ENCODE measurements at places on chromosomes 12 and 14.

DNA sequence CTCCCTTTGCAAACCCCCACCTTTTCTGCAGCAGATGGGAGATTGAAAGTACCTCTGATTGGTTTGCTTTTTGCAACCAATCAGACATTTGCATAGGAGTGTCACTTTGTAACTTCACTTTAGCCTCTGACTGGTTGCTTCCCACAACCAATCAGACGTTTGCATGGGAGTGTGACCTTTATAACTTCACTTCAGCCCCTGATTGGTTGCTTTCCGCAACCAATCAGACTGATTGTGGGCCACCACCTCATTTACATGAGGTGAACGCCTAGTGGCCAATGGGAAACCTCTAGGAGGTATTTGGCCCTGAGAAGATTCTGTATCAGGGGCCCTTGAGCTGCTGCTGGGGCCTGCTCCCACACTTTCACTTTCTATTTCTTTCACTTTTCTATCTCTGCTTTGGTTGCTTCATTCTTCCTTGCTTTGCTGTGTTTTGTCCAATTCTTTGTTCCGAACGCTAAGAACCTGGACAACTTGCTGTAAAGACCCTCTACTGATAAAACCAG lies 106.0 kb upstream of the PRICKLE1 start:
- no peak for DNase-seq

DNA sequence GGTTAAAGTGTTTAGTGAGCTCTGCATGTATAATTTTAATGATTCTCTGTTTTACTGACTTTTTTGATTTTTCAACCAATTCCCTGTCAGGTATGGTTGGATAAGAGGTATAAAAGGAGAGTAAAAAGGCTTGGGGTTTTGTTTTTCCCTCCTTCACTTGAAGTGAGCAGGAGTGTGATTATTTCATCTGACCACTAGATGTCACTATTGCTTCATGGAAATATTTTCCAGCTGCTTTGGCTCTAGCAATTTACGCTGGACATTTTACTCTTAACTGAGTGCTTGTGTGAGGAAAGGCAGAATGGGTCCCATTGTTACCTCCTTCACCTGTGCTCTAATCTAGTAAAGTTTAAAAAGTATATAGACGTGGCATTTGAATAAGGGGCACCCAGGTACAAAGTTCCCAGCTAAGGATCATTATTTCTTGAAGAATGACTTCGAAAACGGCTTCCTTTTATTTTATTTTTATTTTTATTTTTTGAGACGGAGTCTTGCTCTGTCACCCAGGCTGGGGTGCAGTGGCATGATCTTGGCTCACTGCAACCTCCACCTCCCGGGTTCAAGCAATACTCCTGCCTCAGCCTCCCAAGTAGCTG lies 66.5 kb downstream of the TBC1D30 start:
- DNase-seq: no peak

DNA sequence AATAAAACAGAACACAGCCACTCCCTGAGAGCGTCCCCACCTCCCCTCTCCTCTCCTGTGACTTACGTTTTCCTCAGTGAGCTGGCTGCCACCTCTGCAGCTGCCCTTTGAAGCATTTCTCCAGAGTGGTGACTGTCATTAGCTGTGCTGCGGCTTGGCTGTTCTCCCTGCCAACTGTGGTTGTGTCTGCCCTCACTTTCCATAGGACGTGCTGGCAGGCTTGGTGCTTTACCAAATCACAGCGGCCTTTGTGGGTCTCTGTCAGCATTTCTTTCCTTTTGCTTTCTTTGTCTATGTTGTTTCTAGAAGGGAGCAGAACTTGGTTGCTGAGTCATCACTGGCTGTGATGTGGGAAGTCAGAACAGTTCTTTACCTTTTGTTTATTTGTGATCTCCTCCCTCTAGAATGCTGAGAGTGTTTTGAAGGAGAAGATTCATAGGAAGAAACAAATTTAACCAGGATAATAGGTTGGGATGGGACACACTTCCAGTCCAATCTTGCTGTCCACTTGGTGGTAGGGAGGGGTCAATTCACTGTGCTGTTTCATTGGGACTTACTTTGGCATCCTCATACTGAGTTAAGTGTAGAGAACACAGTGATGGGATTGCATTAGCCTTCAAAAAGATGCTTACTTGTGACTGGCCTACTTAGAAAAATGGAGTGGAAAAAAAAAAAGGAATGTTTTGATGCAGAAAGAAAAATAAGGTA lies 88.2 kb downstream of the TMX1 start:
- no peak for DNase-seq

DNA sequence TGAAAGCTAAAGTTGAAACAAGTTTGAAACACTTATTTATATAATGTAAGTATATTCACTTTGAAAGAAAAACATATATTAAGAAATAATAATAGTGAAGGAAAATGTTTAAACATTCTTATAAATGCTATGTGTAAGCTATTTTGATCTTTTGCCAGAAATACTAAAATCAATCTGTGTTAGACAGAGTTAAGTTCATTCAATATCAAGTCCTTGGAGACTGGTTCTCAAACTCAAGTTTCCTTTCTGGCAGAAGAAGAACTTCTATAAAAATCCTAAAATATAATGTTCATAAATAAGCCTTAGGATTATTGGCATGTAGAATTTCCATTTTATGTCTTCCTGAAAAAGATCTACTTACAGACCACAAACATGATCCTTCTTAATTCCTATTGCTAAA lies 45.3 kb downstream of the TAOK3 start:
- no peak for DNase-seq

DNA sequence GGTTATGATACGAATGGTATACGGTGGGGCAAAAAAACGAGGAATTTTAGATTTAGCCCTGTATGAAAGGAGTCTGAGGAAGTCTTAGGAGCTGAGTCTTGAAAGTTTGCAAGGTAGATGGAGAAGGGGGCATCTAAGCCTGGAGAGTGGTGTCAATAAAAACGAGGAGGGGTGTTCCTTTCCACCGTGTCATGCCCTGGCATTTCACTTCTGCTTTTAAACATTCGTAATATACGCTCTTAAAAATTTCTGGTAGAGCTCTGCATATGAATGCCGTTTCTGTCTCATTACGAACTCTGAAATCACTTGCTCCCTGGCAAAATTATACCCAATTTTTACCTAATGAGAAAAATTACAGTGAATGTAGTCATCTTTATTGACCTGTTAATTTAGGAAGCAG lies 170.2 kb downstream of the ERC1 start:
- DNase-seq: no peak

GRCh38 chr14:85239791-85240190 lies 290.2 kb upstream of the FLRT2 start:
- no peak for DNase-seq

DNA sequence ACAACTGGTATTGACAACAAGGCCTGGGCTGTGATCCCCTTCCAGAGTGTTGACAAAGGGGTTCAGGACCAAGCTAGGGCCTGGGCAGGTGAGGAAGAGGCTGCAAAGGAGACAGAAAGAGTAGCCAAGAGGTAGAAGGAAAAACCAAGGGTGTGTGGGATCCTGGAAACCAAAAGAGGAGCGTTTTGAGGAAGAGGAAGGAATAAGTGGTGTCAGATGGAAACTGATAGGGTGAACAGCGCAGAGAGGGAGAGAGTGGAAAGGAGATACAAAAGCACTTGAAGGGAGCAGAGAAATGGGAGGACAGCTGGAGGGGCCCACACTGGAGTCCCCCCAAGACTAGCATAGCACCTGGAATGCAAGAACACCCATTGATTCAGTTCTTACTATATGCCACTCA lies 8.3 kb upstream of the HVCN1 start:
- no peak for DNase-seq

GRCh38 chr14:69713209-69713781 lies 53.6 kb upstream of the SRSF5 start:
- no peak for DNase-seq

DNA sequence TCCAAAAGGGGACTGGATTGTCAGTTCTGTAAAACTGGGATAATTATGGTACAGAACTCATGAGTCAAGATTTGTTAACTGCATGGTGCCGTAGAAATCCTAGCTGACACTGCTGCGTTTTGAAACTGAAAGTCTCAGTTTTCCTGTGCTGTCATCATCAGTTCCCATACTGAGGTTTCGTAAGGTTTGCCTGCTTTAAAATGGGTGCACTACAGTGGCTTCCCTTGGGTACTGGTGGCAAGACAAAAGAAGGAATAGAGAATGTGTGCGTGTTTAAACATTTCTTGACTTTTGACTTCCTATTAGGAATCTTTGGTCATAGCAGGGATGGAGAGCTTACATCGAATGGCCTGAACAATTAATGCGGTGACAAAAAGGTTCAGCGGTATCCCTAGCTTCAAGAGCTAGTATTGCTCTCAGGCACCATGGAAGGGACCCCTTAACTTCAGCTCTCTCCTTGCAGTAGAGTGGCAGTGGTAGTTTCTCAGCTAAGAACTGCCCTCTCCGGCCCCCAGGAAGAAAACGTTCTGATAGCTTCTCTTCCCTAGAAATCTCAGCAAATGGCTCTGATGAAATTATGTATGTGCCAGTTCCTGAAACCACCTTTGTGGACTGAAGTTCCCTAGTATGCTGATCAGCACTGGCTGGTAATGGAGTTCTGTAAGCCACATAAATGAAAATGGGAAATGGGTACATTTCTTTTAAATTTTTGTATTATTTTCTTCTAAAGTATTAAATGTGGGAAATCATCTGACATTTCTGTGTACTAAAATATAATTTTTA lies 28.9 kb downstream of the ANO6 start:
- no peak for DNase-seq

DNA sequence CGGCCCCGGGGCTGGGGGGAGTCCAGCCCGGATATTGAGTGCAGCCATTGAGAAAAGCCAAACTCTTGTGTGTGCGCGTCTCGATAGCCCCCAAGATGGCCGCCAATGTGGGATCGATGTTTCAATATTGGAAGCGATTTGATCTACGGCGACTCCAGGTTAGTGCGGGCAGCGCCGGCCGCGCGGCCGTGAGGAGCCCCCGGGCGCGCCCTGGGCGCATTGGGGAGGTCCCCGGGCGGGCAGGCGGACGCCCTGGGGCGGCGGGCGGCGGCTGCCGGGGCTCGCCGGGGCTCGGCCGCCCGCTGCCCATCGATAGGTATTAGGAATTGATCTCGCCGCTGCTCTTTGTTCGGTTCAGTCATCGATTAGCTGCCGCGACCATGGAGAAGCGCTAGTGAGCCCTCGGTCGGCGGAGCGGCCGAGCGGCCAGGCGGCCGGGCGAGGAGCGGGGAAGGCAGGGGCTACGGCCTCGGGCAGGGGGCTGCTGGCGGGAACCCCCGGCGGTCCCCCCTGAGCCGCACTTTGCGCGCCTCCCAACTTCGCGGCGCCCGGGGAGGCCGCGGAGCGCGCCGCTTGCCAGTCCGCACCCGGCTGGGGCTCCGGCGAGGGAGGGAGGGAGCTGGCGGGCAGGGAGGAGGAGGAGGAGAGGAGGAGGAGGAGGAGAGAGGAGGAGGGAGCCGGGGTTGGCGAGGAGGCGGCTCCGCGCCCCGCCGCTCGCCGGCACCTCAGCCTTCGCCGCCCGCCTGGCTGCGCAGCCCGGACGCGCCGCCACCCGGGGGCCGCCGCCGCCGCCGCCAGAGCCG lies 113.9 kb upstream of the MYL2 start:
- DNase-seq: peak; percentile 35

DNA sequence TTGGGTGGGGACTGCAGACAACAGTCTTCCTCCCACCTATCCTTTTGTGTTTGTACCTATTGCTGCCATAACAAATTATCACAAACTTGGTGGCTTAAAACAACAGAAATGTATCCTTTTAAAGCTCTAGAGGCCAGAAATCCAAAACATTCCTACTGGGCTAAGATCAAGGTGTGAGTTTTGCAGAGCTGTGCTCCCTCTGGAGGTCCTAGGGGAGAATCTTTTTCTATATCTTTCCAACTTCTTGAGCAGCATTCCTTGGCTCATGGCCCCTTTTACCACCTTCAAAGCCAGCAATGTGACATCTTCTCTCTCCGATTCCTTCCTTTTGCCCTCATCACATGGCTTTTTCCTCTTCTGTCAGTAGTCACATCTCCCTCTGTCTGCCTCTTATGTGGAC lies 190.6 kb downstream of the TTC8 start:
- no peak for DNase-seq

DNA sequence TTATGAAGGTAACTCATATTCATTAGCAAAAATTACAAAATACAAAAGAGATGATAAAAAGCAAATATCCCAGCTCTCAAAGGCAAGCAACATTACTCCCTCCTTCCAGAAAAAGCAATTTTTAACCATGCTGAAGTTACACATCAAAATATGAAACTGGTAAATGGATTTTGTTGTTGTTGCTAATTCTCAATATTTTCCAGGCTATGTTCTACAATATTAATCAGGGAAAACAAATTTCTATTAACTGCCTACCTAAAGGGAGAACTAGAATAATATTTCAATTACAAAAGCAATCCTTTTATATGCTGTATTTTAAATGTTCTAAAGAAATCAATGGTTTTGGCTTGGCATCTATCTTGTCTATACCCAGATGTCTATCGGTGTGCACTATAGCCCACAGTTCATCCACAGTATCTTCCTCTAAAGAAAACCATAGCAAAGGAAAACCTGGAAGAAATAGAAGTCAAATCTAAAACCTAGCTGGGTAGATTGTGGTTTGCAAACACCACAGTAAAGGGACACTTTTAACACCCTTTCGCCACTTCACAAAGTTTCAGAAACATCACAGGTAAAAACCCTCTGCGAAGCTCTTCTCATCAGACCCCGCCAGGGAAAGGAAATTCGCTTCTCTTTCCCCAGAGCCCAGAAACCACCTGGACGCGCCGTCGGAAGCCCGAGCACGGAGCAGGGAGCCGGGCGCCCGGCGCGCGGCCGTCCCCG lies 32.0 kb downstream of the TC2N start:
- no peak for DNase-seq

DNA sequence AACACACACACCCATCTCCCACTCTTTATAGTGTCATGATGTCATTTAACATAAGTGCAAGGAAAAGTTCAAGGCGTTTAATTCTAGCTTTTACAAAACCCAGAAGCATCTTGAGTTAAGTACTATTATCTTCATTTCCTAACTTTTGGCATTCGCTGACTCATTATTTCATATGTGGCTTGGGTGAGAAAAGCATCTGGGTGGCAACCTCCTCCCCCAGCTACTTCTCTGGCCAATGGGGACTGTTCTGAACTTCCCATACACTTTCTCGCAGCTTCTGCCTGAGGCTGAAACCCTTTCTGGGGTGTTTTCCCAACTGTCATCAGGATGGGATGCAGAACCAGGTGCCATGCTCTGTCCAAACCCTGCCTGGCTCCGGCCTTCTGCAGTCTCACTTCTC lies 2.8 kb upstream of the MARK3 start:
- no peak for DNase-seq

- no peak for DNase-seq
Measured at GRCh38 chr12:1926251-1926657, 7.8 kb upstream of the CACNA2D4 start.

- no peak for DNase-seq
Measured at GRCh38 chr12:132353811-132354210, 24.4 kb upstream of the GALNT9 start.

GRCh38 chr12:121770388-121770787 lies 23.1 kb downstream of the RHOF start:
- DNase-seq: no peak

GRCh38 chr14:101175731-101176534 lies 272.4 kb upstream of the RTL1 start:
- no peak for DNase-seq

GRCh38 chr14:34718750-34719304 lies 4.4 kb upstream of the CFL2 start:
- DNase-seq: no peak

All from progenitor cell of endocrine pancreas (in vitro differentiated cells).